ENCODE measurements at places on chromosomes 16 and 17.

DNA sequence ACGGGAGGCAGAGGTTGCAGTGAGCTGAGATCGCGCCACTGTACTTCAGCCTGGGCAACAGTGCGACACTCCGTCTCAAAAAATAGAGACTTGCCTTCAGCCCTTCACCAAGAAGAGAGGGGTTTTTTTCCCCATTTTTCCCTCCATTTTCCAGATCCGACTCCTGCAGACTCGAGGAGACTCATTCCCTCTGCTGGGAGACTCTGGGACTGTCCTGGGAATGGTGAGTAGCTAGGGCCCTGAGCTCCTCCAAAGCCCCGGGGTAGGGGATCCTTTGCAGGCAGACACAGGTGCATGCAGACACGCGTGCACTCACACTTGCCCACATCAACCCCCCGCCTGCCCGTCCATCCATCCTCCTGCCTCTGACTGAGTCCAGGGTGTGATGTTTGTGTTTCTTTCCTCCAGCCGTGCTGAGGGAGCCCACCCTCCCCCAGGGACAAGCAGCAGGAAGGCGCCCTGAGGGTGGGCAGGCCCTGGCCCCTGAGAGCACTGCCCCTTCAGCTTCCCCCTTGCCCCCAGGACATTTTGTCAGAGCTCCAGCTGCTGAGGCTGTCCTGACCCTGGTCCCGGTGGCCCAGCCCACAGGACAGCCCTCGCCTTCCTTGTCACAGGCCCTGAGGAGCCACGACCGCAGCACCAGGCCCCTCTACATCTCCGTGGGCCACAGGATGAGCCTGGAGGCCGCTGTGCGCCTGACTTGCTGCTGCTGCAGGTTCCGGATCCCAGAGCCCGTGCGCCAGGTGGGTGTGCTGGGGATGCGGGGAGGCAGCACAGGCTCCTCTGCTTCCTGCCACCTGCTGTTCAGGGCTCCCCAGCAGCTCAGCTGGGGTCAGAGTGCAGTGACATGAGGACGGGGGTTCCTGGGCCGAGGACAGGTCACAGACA lies 10.2 kb downstream of the ENDOV start:
- DNase-seq = no peak

DNA sequence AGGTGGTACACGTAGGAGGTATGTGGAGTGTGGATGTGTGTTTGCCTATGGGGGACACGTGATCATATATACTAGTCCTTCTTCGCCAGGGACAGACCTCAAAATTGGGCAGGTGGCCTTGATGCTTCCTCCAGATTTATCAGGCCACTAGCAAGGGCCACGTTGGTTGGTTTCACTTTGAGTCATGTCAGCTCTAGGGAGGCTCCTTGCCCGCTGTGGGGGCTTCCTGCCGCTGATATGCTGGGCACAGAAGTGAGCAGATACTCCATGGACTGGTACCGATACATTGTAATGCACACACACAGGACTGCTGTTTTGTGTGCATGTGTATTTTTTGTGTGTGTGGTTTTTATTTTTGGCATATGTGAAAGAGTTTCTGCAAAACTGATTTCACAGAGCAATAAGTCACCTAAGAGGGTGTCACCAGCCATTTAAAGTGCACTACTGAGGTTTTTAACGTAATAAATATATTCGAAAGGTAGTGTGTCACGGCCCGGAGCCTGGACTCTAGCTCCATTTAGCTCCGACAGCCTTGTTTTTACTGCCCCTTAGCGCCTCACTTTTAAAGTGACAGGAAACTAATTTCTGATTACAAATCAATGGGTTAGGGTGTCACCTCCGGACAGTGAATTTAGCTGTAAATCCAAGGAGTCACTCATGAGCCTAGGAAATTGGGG lies 605.5 kb upstream of the SALL1 start:
- DNase-seq = no peak

- no peak for DNase-seq
Observed at GRCh38 chr17:15896277-15896676, 48.7 kb upstream of the ADORA2B start.

DNA sequence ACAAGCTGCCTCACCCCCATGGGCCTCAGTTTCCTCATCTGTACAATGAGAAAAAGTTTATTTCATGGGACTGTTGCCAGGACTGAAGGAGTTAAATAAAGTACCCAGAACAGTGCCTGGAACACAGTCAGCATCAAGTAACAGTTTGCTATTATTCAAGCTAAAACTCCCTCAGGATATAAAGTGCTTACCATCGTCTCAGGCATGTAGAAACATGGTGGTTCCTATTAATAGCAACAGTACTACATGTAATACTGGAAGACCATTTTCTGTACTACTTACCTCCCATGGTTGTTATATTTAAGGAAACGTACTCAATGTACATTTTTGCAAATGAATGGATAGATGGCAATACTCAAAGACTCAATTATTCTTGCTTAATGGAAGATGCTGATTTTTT lies 93.4 kb downstream of the NCOR1 start:
- peak; percentile 57 for DNase-seq

- DNase-seq = no peak
Observed at GRCh38 chr17:76585033-76585648, 519 bp downstream of the ST6GALNAC2 start.

DNA sequence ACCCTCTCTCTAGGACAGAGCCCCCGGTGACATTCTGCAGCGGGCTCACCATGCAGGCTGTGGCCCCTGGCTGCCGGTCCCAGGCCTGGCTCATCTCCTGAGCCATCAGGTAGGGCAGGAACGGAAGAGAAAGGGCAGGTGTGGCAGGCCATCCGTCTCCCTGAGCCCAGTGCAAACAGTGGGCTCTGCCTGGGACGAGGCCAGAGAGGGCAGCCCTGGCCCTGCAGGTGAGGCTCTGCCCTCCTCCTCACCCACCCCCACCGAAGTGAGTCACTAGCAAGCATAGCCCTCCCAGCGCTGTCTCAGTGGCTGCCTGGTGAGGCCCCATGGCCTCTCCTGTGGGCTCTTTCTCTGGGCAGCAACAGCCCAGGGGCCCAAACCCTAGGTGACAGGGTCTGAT lies 14.5 kb downstream of the OTOP3 start:
- no peak for DNase-seq
